Hematopoietic multipotent progenitor cell (in vitro differentiated cells): ENCODE measurements at places on chromosomes 16 and 17.

DNA sequence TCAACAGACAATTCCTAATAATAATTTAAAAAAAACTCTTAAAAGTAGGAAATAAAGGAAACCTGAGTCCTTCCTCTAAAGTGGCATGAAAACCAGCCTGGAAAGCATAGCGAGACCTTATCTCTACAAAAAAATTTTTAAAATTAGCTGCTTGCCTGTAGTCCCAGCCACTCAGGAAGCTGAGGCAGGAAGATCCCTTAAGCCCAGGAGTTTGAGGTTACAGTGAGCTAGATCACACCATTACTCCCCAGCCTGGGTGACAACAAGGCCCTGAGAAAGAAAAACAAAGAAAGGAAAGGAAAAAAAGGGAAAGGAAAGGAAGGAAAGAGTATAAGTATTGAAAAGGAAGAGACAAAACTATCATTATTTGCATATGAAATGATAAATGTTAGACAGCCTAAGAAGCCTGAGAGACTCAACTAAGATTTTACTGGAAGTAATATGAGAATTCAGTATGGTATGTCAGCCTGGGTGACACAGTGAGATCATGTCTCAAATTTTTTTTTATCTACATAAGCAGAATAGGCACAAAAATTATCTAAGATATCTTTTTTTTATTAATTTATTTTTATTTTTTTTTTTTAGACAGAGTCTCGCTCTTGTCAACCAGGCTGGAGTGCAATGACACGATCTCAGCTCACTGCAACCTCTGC lies 113.0 kb downstream of the GOSR1 start:
- no peak for DNase-seq

- DNase-seq: no peak
Observed at GRCh38 chr16:11278681-11279628, 2.2 kb downstream of the PRM1 start.

GRCh38 chr16:15721018-15721417 lies 71.0 kb downstream of the NDE1 start:
- DNase-seq: no peak

DNA sequence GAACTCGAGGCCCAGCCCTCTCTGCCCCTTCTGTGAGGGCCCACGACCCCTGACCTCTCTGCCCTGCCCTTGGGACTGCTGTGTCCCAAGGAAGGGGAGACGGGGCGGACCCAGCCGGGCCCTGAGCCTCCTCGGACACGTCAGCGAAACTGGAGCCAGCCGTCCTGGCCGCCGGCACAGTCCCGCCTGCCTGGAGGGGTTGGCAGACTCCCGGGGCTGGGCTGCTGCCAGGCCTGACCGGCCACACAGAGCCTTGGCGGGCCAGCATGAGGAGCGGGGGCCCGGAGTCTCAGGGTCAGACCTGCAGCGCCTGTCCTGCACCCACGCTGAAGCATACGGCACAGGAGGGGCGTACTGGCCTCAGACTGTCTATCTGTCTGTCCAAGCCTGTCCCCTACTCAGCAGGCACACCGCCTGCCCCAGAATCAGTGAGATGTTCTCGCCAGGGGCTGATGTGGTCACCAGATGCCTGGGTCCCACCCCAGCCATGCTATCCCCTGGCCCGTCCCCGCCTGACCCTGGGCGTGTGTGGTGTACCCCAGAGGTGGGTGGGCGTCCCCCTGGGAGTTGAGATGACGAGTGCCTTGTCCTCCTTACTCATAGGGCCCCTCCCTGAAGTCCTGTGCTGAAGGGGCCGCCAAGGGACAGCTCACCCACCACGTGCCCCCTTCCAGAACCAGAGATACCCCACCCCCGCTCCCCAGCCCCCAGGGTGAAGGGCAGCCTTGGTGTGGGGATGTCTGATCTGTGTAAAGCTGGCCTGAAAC lies 4.7 kb downstream of the VASN start:
- DNase-seq: no peak

DNA sequence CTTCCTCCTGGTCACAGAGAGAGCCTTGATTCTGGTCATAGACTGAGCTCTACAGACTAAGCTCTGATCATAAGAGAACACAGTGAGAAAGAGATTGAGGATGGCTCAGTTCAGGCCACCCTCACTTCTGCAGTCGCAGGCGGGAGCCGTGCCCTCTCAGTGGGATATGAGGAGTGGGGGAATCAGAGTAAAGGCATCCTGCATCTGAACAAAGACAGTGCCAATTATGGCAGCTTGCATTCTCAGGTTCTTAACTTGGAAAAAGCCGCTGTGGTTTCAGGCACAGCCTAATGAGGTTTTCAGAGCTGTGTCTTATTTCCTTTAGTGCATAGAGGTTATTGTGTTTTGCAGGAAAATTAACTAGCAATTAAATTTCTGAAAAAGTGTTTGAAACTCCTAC lies 134.4 kb upstream of the NLRP1 start:
- DNase-seq: no peak
